ENCODE measurements at places on chromosomes 2 and 18. TPM values are rescaled to one million over a fixed set of nuclear protein-coding genes. Genes with fewer than 3 reads are reported as not detected.

- no peaks in the 10 kb centered on the region for H3K4me1 ChIP-seq
- DNase-seq = no peak
- no peak overlapping the region for H3K4me3 ChIP-seq
- no peaks in the 10 kb centered on the region for H3K27me3 ChIP-seq
- no peaks in the 10 kb centered on the region for H3K36me3 ChIP-seq
Observed at GRCh38 chr2:160042054-160042453, 20.4 kb downstream of the PLA2R1 start.

- H3K4me3 ChIP-seq = no peak overlapping the region
- H3K4me1 ChIP-seq = peaks cover 8% of the 10 kb centered on the region
- no peaks in the 10 kb centered on the region for H3K36me3 ChIP-seq
- no peak overlapping the region for H3K27ac ChIP-seq
- no peaks in the 10 kb centered on the region for H3K27me3 ChIP-seq
Observed at GRCh38 chr2:24163186-24163585, 11.7 kb upstream of the FAM228A start.

DNA sequence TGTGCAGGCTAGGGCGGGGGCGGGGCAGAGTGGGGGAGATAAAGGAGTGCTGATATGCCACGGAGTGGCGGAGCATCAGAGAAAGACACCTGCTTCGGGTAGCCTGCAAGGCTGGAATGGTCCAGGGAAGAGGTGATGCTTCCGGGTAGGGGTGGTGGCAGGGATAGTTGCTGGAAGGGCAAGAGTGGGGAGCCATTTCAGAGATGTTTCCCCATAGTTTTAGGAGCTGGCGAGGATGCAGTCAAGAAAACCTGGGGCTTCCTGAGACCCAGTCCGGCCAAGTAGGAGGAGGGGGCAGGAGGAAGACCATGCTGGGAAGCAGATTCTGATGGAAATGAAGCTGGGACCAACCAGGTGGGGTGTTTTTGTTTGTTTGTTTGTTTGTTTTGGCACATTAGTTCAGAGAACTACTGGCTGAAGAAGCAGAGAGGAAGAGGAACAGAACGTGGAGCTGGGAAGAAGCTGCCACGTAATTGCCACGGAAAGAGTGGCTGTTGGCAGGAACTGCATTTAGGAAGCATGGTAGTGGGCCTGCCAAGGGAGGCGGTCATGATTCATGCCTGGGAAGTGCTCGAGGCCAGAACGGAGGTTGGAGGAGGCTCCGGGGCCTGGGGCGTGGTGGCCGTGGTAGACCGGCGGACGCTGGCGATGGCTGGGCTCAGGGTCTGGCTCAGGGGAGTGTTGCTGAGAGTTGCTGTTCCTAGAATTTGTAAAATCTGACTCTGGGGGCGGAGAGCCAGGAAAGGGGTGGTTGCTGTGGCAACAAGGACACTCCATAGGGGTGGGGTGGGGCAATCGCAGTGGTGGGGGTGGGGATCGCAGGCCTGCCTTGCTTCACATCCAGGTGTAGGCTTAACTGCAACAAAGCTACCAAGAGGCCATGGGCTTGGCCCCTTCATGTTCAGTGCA, 8.6 kb upstream of the INPP5D start:
- no peak overlapping the region for H3K27ac ChIP-seq
- peaks cover 7% of the 10 kb centered on the region for H3K4me1 ChIP-seq

GRCh38 chr18:57234346-57234745, 87.5 kb downstream of the BOD1L2 start:
- no peak overlapping the region for H3K4me3 ChIP-seq
- no peaks in the 10 kb centered on the region for H3K27me3 ChIP-seq
- no peaks in the 10 kb centered on the region for H3K4me1 ChIP-seq
- DNase-seq = no peak
- no peaks in the 10 kb centered on the region for H3K36me3 ChIP-seq
- H3K27ac ChIP-seq = no peak overlapping the region

GRCh38 chr2:226338825-226339224, 460.8 kb downstream of the IRS1 start:
- H3K36me3 ChIP-seq = no peaks in the 10 kb centered on the region
- DNase-seq = no peak
- no peak overlapping the region for H3K27ac ChIP-seq
- no peaks in the 10 kb centered on the region for H3K4me1 ChIP-seq
- no peaks in the 10 kb centered on the region for H3K27me3 ChIP-seq

- H3K27ac ChIP-seq = no peak overlapping the region
- no peak overlapping the region for H3K4me3 ChIP-seq
- DNase-seq = no peak
- H3K4me1 ChIP-seq = no peaks in the 10 kb centered on the region
- H3K27me3 ChIP-seq = no peaks in the 10 kb centered on the region
- no peaks in the 10 kb centered on the region for H3K36me3 ChIP-seq
Observed at GRCh38 chr18:2002604-2003003, 568.7 kb downstream of the METTL4 start.

GRCh38 chr2:84888401-84889276, 7.8 kb upstream of the TRABD2A start:
- peaks cover 19% of the 10 kb centered on the region for H3K4me1 ChIP-seq
- peak overlapping the region; percentile 21 for H3K4me3 ChIP-seq
- no peaks in the 10 kb centered on the region for H3K27me3 ChIP-seq
- H3K27ac ChIP-seq = peak overlapping the region; percentile 93

- H3K27me3 ChIP-seq = no peaks in the 10 kb centered on the region
- peaks cover 75% of the 10 kb centered on the region for H3K36me3 ChIP-seq
- H3K4me3 ChIP-seq = no peak overlapping the region
- H3K27ac ChIP-seq = peak overlapping the region; percentile 85
- peaks cover 42% of the 10 kb centered on the region for H3K4me1 ChIP-seq
- no peak for DNase-seq
Observed at GRCh38 chr2:54635554-54636152, 87.8 kb upstream of the EML6 start.

GRCh38 chr2:121541495-121541894, 10.8 kb downstream of the RNU4ATAC start:
- no peaks in the 10 kb centered on the region for H3K36me3 ChIP-seq
- H3K27me3 ChIP-seq = no peaks in the 10 kb centered on the region

DNA sequence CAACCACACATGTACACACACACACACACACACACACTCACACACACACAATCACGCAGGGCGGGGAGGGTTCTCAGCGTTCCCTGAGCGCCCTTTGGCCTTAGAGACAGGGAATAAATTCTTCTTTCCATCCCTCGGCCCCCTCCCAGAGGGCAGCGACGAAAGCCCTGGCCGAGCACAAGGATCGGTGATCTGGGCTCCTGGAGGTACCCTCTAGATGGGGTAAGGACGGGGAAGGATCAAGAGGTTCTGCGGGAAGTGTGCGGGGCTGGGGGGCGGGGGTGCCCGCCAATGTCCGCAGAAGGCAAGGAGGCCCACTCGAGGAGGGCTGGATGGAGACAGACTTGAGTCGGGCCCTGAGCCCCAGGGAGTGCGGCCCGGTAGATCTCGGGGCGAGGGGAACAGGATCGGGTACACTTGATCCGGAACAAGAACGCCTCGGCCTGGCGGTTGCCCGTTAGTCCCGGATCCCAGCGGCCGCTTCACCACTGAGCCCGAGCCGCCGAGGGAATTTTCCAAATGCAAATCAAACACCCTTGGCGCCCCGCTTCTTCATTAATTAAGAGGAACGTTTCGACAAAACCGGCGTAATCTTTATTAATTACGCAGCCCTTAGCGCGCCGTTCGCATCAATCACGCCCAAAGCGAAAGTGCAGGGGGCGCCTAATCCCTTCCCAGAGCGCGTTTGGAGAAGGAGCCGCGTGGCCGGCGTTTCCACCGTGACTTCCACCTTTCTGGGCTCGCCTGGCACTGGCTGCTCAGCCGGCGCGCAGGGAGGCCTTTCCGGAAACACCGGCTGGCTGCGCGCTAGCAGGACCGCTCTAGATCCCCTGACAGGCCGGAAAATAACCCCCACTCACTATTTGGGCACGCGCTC, 7.0 kb upstream of the PAX3 start:
- H3K4me1 ChIP-seq = peaks cover 38% of the 10 kb centered on the region
- DNase-seq = peak; percentile 45
- H3K27ac ChIP-seq = no peak overlapping the region
- no peaks in the 10 kb centered on the region for H3K36me3 ChIP-seq

DNA sequence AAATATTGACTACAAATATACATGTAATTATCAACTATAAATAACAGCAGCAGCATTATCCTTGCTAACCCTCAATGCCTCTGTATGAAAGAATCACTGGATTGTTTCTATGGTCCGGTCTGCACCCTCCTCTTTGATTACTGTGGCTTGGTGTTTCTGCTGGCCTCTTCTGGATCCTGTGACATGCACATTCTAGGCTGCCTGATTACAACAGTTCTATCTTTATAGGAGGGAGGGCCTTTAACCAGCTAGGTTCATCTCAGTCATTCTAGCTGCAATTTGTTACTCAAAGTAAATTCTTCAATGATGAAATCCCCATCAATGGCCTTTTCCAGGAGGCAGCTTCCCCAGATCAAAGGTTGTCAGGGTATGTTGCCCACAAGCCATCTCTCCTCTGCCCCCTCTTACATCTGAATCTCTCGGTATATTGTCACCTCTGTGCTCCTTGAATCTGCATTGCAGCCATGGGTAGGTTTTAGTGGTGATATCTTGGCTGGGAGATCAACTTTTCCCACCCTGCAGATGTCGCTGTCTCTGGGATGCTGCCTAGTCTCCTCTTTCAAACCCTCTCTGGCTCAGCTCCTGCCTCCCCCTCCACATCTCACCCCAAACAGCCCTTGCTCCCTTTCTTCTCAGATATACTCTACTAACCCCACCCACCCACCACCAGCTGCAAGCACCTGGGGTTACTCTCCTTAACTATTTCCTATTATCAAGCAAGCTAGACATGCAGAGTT, 106.2 kb upstream of the BZW1 start:
- no peak for DNase-seq
- no peak overlapping the region for H3K4me3 ChIP-seq
- H3K27me3 ChIP-seq = no peaks in the 10 kb centered on the region
- H3K4me1 ChIP-seq = no peaks in the 10 kb centered on the region

DNA sequence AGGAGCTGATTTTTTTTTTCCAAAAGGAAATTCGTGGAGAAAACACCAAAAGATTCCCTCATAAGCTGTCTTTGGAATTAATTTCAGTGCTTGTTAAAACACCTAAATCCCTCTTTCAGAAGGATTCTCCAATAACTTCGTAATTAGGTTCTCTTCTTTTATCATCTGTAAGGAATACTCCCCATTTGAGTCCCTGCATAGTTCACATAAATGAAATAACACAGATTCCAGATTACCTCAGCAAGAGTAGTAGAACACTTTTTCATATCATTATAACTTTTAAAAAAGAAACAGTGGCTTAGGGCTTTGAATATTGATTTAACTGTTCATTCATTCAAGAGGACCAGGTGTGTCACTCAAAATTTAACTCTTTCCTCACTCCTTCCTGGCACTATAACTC, 55.5 kb downstream of the ARHGAP28 start:
- H3K4me3 ChIP-seq = no peak overlapping the region
- no peaks in the 10 kb centered on the region for H3K4me1 ChIP-seq
- DNase-seq = no peak
- H3K36me3 ChIP-seq = no peaks in the 10 kb centered on the region

DNA sequence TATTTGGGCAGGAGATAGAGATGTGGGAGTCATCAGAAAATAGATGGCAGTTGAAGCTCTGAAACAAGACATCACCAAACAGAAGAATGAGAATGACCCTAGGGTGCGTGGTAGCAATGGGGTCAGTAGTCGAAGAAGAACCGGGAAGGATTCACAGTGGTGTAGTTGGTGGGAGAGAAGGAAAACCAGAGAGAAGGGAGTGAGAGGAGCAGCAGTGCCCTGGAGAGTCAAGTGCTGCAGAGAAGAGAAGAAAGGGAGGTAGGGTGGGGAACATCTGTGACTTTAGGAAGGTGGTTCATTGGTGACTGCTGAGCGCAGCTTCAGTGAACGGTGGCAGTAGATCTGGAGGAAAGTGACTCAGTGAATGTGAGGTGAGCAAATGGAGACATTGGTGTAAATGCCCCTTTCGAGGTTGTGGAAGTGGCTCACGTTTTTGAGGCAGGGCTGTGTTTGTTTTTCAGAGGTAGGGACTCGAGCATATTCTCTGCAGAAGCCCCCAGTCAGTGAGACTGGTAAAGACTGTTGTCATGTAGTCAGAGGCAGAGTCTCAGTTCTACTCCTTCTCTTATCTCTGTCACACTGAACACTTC, 36.4 kb downstream of the CDC42EP3 start:
- H3K36me3 ChIP-seq = no peaks in the 10 kb centered on the region
- H3K27me3 ChIP-seq = no peaks in the 10 kb centered on the region
- H3K4me3 ChIP-seq = no peak overlapping the region
- H3K4me1 ChIP-seq = peaks cover 33% of the 10 kb centered on the region
- DNase-seq = no peak
- H3K27ac ChIP-seq = peak overlapping the region; percentile 98

DNA sequence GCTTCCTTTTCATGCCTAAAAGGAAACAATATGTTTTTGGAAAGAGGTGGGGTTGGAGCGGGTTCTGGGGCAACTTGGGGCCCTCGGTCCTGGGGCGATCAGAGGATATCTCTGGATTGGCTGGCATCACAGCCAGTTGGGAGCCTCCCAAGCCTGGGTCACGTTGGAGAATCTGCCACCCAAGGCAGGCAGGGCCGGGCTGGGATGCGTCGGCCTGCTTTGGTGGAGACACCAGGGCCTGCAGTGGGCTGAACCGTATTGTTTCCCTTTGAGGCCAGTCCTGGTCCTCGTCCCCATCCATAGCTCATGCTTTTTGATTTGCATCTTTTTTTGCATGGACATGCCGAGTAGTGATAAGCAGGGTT, 235.8 kb downstream of the ATAD2B start:
- no peaks in the 10 kb centered on the region for H3K27me3 ChIP-seq
- no peak for DNase-seq
- H3K4me1 ChIP-seq = no peaks in the 10 kb centered on the region

DNA sequence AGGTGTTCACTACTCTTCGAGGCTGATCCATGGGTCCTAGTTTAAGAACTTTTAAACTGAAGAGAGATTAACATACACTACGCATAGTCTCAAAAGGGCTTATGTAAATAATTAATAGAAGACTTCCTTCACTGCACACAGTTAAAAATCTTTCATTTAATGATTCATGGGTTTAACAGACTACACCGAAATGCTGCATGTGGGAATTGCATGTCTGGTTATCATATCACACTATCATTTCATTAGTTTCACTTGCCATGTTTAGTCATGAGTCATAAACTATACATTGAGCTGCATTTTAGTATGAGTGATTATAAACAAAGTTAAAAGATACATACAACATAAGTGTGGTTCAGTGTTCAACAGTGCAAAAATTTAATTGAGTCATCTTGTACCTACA, 31.2 kb downstream of the GLS start:
- peaks cover 9% of the 10 kb centered on the region for H3K36me3 ChIP-seq
- H3K4me3 ChIP-seq = no peak overlapping the region
- DNase-seq = no peak
- H3K4me1 ChIP-seq = no peaks in the 10 kb centered on the region

DNA sequence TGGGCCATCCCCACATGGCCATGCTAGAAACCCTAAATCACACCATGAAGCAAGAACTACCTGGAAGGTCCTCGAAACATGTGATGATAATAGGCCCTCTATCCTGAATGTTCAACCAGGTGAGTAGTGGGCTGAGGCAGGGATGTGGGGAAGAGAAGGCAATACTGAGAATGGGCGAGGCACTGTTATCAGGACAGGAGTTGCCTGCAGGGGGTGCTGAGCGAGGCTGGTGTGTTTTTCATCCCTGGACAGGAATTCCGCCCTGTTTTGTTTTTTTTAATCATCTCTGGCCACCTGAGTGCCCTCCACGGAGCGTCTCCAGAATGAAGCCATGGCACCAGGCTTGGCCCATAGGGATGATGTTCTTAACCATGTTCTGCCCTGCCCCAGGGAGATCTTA, 103.0 kb upstream of the SOX11 start:
- H3K4me1 ChIP-seq = no peaks in the 10 kb centered on the region
- no peaks in the 10 kb centered on the region for H3K27me3 ChIP-seq
- H3K36me3 ChIP-seq = no peaks in the 10 kb centered on the region
- no peak overlapping the region for H3K27ac ChIP-seq

Gene ST8SIA5
- not detected for total RNA-seq

Gene DOK6
- total RNA-seq = not detected

Gene CRYGC
- total RNA-seq = not detected

Gene CTNNA2
- total RNA-seq = not detected

Gene DNAH7
- 0.05 TPM for total RNA-seq

Gene NXPH2
- total RNA-seq = not detected

Gene CACNB4
- 1.1 TPM for total RNA-seq

Gene ACADL
- total RNA-seq = not detected

All from B cell (primary cell).